ENCODE measurements at places on chromosomes 7 and 10. TPM values are rescaled to one million over a fixed set of nuclear protein-coding genes. Genes with fewer than 3 reads are reported as not detected.

GRCh38 chr7:135168001-135168400 lies 2.5 kb downstream of the CYREN start:
- no peak for DNase-seq

DNA sequence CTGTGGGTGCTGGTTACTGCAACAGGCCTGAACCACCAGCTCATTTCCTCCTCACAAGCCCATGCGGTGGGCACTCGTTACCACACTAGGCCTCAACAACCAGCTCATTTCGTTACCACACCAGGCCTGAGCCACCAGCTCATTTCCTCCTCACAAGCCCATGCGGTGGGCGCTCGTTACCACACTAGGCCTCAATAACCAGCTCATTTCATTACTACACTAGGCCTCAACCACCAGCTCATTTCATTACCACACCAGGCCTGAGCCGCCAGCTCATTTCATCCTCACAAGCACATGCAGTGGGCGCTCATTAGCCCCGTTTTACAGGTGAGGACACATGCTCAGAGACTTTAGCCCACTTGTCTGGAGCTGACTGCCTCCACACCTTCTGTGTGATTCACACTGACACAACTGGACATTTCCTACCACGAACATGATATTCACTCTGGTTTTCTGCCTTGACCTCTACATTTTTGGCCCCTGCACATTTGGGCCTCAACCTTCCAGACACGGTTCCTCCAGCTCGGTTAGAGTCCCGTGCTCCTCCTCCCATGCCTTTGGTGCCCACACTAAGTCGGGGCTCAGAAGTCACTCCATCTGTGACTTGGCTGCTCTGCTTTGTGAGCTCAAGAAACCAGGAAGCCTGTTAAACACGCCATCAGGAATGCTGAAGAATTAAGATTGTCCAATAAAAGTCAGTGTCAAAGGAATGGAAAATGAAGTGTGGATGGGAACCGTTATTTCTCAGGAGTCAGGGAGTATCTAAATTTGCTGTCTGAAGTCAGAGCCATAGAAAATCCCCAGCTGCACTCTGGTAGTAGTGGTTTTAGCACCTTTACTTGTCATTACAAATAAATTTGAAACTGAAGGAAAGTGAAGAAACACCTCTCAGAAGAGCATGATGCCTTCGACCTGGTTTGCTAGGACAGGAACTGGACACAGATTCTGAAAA lies 55.8 kb upstream of the LANCL2 start:
- DNase-seq: no peak

The AZGP1 gene
- 2.7 TPM for total RNA-seq

The C7orf33 gene
- total RNA-seq: not detected

DNA sequence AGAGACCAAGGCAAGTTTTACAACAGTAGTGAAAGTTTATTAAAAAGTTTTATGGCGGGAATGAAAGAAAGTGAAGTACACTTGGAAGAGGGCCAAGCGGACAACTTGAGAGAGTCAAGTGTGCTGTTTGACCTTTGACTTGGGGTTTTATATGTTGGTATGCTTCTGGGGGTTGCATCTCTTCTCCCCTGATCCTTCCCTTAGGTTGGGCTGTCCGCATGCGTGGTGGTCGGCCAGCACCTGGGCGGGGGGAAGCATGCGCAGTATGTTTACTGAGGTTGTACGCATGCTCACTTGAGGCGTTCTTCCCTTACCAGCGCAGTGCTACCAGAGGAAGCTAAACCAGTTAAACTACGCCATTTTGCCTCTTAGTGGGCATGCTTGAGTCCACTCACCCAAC lies 31.9 kb downstream of the NUP42 start:
- no peak for DNase-seq

The SLC16A12 gene
- total RNA-seq: 10.9 TPM

GRCh38 chr7:50349963-50350944 lies 45.7 kb downstream of the IKZF1 start:
- DNase-seq: no peak

DNA sequence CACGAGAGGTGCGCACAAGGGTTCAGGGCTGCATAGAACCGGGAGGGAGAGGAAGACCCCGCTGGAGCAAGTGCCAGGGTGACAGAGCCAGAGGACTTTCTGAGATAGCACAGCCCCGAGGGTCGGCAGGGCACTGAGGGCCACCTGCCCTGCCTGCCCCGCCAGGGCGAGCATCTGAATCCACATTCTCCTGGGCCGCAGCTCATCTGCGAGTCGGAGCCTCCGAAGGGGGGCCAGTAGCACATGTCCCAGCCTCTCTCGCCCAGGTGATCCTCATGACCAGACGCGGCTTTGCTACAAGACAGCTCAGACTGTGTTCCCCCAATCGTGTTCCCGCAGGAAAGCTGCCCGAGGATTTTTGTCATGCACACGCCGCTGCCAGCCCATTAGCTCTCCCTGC lies 71.2 kb downstream of the ADARB2 start:
- DNase-seq: no peak

DNA sequence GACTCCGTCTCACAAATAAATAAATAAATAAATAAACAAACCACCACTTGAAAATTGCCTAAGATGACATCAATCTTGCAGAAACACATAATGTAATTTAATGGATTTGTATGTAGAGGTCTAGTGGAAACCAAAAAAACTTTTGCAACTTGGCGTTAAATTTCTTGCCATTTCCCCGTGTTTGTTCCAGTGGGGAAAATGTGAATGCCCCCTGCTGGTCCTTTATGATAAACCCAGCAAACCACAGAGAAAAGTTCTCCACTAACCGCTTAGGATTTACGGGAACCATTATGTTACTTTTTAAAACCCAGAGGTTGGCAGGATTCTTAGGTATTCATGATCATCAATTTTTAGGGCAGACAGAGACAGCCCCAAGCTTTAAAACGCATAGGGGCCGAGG lies 32.5 kb downstream of the LAMB4 start:
- no peak for DNase-seq

The YAE1 gene
- total RNA-seq: 21.9 TPM

GRCh38 chr7:6642239-6642839 lies 5.2 kb downstream of the ZNF316 start:
- DNase-seq: no peak

The PTEN gene
- total RNA-seq: 54.2 TPM

The KEL gene
- total RNA-seq: 2.8 TPM

The CYP2C19 gene
- 0.09 TPM for total RNA-seq

The GTF2IRD1 gene
- total RNA-seq: 42.9 TPM

- DNase-seq: no peak
Observed at GRCh38 chr7:105958012-105958411, 5.1 kb upstream of the CDHR3 start.

The MRC1 gene
- total RNA-seq: 0.46 TPM

DNA sequence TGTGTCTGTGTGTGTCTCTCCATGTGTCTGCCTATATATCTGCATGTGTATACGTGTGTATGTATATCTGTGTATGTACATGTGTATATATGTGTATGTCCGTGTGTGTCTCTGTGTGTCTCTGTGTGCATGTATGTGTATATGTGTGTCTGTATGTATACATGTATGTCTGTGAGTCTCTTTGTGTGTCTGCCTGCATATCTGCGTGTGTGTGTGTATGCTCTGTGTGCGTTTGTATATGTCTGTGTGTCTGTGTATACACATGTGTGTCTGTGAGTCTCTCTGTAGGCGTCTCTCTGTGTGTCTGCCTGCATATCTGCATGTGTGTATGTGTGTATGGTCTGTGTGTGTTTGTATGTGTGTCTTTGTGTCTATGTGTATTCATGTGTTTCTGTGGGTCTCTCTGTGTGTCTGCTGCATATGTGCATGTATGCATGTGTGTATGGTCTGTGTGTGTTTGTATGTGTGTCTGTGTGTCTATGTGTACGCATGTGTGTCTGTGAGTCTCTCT lies 23.7 kb upstream of the KLF6 start:
- DNase-seq: no peak

DNA sequence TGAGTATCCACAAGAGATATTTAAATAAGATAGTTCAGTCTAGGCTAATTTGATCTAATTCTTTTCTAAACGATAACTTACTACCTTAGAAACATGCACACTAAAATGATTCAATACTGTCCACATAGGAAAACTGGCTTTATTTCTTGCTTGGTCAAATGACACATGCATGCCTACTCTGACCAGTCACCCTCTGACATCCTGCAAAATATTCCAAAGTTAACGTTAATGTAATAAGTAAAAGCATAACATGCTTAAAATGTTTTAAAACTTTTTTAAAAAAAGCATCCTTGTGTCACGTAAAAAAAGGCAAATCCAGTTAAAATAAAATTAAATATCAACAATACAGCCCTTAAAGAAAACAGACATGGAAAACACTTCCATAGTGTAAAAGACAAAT lies 70.2 kb downstream of the UBE2H start:
- DNase-seq: no peak

The GPR26 gene
- total RNA-seq: 0.05 TPM

GRCh38 chr10:128779416-128779815 lies 653.2 kb upstream of the MKI67 start:
- no peak for DNase-seq

The INMT gene
- total RNA-seq: 3.5 TPM

The OGDHL gene
- 35.1 TPM for total RNA-seq

DNA sequence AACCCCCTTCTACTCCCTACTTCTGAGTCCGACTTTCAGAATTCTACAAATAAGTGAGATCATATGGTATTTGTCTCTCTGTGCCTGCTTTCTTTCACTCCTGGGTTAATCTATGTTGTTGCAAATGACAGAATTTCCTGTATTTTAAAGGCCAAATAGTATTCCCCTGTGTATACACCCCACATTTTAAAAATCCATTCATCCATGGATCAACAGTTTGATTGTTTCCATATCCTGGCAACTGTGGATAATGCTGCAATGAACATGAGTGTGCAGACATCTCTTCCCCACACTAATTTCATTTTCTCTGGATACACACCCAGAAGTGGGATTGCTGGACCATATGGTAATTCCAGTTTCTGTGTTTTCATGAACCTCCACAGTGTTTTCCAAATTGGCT lies 225.8 kb upstream of the TCERG1L start:
- DNase-seq: no peak

GRCh38 chr7:28107960-28108359 lies 72.6 kb downstream of the JAZF1 start:
- no peak for DNase-seq

GRCh38 chr10:35940141-35941041 lies 298.3 kb upstream of the FZD8 start:
- DNase-seq: peak; percentile 33

DNA sequence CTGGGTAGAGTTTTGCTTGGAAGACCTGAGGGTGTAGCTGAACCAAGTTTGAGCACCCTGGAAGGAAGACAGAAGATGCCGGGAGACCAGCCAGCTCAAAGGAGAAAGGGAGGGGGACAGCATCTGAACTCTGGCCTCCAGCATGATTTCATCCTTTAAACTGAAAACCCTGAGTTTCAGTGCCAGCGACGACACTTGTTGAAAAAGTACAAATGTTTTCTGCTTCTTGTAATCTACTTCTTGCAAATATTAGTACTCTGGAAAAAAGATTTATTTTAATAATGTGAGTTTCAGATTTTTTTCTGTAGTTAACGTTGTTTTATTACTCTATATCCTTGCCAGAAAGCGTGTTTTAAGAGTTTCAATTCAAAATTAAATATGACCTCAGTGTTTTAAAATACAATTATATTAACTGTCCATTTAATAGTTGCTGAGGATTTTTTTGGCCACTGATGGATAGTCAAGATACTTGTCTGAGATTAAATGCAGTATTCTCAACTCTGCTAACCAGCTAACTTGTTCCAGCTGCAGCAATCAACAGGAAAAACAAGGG lies 227.7 kb downstream of the MGMT start:
- no peak for DNase-seq

DNA sequence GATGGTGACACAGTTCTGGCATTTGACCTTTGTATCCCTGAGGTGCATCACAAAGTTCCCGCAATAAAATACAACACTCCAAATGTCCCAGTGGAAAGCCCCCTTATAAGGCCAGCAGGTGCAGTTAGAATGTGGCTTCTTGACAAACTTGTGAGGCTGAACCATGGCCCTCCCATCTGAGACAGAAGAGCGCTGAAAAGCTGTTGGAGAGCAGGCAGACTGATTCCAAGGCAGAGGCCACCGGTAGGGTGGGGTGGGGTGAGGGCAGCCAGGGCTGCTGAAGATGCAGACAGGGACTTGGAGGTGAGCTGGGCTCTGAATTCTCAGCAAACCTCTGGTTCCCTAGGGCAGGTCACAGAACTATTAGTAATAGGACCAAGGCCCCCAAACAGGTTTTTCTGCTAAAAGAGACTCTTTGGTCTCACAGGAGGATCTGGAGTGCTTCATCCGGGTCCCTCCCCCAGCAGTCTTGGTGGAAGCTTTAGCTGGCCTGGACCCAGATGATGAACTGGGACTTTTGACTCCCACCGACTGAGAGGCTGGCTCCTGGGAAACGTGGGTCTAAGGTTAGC lies 15.6 kb upstream of the CHST3 start:
- no peak for DNase-seq

DNA sequence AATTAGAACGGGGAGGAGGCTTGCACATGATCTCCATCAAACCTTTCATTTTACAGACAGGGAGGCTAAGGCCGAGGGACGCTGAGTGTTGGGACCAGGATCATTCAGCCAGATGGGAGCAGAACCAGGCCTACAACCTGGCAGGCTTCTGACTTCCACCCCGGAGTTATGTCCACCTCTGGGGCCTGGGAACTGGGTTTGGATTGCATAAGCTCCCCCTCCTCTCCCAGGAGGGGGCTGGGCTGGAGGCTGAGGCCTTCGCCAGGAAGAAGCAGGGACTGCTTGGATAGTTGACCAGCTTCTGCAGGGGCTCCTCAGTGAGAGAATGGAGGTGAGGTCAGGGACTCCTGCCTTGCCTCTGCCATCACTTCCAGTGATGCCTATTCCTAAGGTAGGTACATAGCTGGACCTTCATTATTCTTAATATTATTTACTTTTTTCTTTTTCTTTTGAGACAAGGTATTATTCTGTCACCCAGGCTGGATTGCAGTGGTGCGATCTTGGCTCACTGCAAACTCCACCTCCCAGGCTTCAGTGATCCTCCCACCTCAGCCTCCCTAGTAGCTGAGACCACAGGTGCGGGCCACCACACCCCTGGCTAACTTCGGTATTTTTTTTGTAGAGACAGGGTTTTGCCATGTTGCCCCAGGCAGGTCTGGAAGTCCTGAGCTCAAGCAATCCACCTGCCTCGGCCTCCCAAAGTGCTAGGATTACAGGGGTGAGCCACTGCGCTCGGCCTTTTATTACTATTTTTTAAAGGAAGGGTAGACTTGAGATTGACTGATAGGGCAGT lies 1.3 kb downstream of the SNX10 start:
- DNase-seq: peak; percentile 21

DNA sequence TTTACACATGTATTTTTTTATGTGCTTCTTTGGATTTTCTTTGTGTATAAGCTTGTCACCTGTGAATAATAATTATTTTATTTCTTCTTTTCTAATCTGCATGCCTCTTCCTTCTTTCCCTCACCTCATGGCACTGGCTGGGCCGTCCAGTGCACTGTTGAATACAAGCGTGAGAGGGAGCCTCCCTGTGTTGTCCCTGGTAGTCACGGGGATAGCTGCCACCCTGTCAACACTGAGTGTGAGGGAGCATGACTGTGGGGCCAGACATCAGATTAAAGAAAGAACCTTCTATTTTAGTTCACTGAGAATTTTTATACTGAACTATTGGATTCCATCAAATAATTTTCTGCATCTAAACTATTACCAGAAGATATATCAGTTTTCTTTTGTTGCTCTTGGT lies 187.9 kb downstream of the CDC14C start:
- no peak for DNase-seq
